ENCODE measurements at places on chromosomes 6 and 20. TPM values are rescaled to one million over a fixed set of nuclear protein-coding genes. Genes with fewer than 3 reads are reported as not detected.

The DUSP15 gene
- not detected for total RNA-seq

The ZSCAN16 gene
- total RNA-seq = 8.0 TPM

The CRYBG1 gene
- 16.3 TPM for total RNA-seq

The LIN28B gene
- not detected for total RNA-seq

The MUCL3 gene
- total RNA-seq = 0.17 TPM

The MGME1 gene
- total RNA-seq = 7.8 TPM

The UST gene
- 0.87 TPM for total RNA-seq

The MTG2 gene
- total RNA-seq = 21.7 TPM

The TTK gene
- total RNA-seq = 1.4 TPM

DNA sequence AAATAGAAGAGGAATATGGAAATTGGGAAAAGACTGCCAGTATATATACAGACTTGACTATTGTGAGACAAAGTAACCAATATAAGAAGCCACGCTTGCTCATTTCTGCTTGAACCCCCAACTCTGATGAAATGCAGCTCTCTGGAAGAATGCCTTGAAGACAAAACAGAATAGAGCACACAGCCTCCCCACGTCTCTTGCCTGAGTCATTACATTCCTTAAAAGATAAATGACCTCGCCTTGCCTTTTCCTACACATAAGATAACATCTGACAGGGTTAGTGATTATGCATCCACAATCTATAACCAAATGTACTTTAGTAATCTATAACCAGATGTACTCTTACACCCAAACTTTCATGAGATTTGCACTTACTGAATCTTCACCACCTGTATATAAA, 141.1 kb upstream of the EEF1E1 start:
- peak; percentile 72 for DNase-seq

- peak; percentile 98 for DNase-seq
Measured at GRCh38 chr6:25971187-25971821, 8.7 kb downstream of the TRIM38 start.

GRCh38 chr6:18277237-18278006, 13.1 kb upstream of the DEK start:
- no peak for DNase-seq

GRCh38 chr6:156131221-156131903, 645.8 kb upstream of the ARID1B start:
- no peak for DNase-seq

GRCh38 chr6:154247119-154247861, 109.3 kb downstream of the IPCEF1 start:
- peak; percentile 68 for DNase-seq

GRCh38 chr20:20783450-20783849, 71.0 kb upstream of the RALGAPA2 start:
- DNase-seq = no peak

DNA sequence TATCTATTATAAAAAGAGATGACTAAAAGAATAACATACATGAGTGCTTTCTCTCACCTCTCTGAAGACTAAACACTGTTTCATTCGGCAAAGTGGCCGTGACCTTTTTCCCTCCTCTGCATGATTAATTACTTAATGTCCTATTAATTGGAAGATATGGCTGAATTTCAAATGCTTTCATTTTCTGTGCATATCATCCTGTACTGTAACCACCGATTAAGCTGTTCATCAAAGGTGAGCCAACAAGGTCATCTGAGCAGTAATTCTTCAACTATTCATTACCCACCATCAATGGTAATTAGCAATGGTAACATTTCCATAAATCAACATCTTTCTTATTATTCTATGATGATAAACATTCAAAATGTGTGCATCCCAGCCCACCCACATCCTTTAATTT, 125.2 kb downstream of the PTPRK start:
- no peak for DNase-seq

- DNase-seq = peak; percentile 9
Measured at GRCh38 chr6:113190170-113190569, 667.0 kb upstream of the MARCKS start.

DNA sequence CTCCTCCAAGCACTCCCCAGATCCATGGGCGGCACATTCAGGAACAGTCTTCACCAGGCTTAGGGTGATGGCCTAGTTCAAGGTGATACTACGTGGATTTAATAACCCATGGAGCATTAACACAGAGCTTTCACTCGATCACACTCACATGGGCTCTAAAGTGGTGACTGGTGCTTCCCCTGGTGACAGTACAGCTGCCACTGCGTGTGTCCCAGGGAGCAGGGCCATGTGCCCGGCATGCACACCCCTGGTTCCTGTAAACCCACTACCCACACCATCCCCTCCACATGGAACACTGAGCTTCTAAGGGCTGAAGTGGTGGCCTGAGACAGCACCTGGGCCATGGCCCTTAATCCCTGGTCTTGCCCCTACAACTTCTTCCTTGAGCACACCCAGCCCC, 27.8 kb upstream of the APMAP start:
- DNase-seq = no peak

DNA sequence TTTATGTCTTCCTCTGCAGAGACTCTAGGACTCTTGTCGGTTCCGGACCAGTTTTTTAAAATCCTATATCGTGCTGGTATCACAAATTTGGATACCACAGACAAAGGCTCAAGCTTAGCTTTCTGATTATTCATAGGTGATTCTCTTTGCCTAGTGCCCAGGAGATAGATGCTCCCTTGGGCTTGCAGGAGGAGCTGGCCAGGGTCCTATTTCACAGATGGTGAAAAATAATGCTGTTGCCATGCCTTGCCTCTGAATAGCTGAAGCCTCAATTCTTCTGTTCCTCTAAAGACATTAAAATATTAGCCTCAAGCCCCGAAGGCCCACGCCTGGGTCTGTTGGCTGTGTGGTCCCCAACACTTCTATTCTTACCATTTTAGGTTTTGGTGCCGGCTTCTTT, 123.9 kb upstream of the BACH2 start:
- DNase-seq = no peak

GRCh38 chr20:1766731-1767130, 109.2 kb upstream of the SIRPG start:
- DNase-seq = no peak

DNA sequence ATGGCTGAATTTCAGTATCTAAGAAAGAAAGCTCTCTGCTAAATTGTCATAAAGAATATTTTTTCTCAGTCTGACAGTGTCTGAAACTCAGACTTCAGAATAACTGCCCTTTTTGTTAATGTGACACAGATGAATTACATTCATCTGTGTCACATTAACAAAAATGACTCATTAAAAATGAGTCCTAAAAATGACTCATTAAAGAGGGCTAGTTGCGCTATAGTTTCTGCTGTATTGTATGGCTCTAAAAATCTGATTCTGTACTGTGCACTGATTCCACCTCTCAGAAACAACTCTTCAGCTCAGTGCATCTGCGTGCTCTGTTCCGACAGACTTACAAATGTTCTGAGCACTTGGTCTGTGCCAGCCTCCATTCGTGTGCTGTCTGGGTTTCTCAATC, 15.0 kb downstream of the RNF114 start:
- no peak for DNase-seq

DNA sequence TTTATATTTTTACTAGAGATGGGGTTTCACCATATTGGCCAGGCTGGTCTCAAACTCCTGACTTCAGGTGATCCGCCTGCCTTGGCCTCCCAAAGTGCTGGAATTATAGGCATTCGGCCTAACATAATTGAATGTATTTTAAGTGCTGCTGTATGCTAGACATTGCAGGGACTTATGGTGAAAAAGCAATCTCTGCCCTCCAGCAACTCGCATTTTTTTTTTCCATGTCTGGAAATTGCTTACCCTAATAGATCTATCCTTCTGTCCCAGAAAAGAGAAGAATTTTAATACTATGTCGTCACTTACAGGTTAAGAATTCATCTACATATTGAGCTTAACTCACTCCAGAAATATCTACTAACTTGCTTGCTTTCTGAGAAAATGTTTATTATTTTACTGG, 10.4 kb downstream of the ITCH start:
- DNase-seq = no peak

GRCh38 chr6:129491436-129491835, 218.5 kb downstream of the ARHGAP18 start:
- DNase-seq = no peak

DNA sequence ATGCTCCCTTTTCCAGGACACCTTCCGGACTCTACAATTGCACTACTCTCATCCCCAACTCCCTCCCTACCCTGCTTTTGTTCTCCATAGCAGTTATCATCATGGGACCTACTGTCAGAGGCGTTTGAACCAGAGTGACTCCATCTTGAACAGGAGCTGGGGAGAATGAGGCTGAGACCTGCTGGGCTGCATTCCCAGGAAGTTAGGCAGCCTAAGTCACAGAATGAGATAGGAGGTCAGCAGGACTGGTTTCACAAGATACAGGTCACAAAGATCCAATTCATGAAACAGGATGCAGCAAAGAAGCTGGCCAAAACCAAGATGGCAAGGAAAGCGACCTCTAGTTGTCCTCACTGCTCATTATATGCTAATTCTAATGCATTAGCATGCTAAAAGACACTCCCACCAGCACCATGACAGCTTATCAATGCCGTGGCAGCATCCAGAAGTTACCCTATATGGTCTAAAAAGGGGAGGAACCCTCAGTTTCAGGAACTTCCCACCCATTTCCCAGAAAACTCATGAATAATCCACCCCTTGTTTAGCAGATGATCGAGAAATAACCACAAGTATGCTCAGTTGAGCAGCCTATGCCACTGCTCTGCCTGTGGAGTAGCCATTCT, 15.6 kb downstream of the SLC13A3 start:
- peak; percentile 77 for DNase-seq

- no peak for DNase-seq
Measured at GRCh38 chr20:61806995-61807394, 258.7 kb downstream of the TAF4 start.

GRCh38 chr20:44053046-44053445, 133.9 kb downstream of the JPH2 start:
- no peak for DNase-seq

DNA sequence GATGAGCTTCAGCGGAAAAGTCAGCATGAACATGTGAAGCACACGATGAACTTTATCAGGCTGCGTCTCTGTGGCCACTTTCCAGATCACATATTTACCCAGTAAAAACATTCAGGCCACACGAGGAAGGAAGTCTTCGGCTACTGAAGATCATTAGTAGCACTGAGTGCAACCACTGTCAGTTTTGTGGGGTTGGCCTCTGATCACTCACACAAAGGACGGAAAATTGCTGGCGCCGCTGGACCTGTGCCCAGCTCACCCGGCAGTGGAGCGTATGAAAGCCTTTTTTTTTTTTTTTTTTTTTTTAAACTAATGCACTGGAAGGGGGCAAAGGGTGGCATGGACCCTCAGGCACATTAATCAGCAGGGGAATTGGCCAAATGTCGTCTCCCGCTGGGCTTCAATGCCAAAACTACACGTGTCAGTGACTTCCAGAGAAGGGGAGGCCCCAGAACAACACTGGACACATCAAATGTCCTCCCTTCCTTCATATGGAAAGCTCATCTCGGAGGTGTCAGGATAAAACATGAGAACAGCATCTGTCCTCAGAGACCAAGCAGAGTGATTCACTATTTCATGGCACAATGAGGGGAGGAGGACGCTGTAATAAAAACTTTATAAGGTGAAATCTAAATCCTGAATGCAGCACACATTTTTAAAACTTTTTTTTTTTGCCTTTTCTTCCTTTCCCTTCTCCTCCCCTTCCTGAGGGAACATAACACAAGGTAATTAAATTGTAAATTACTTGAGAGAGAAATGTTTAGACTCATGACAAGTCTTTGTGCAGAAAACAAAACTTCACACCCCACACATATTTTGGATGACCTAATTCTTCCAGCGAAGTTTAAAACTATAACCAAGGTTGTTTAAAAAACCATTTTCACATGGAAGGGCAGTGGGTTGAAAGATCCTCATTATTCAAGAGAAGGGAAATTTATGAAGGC, 223.4 kb downstream of the FOXC1 start:
- DNase-seq = peak; percentile 86

DNA sequence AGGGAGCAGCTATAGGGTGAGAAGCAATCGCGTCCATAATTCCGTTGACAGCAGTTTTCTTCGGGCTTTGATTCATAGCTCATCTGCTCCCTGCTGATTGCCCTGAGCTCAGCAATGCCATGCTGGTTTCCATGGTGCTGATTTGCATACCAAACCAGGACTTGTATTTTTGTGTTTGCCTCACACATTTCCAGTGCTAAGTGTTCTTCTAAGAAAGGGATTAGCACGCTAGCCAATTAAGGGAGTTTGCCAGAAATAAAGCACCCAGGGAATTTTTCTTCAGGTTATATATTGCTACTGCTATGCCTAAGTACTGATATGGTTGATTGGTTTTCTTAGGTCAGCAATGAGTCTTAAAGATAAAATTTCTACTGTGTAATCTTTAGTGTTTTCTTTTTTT, 177.6 kb downstream of the PLCB1 start:
- DNase-seq = peak; percentile 82

DNA sequence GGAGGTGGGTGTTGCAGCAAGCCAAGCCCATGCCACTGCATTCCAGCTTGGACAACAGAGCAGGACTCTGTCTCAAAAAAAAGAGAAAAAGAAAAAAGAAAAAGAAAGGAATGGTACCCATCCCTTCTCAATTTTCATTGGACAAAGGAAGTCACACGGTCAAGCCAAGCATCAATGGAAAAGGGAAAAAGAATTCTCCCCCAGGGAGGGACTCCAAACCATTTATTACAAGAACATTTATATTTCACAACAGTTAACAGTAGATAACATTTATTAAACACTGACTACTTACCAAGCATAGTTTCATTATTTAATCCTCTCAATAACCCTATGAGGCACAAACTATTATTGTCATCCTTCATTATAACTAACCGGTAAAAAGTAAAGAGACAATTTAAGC, 6.6 kb upstream of the KIF13A start:
- DNase-seq = no peak

GRCh38 chr20:9110916-9111432, 42.1 kb downstream of the PLCB4 start:
- DNase-seq = peak; percentile 55

GRCh38 chr20:13877793-13878192, 93.0 kb downstream of the NDUFAF5 start:
- no peak for DNase-seq

GRCh38 chr6:116108836-116109235, 8.2 kb downstream of the NT5DC1 start:
- DNase-seq = no peak

DNA sequence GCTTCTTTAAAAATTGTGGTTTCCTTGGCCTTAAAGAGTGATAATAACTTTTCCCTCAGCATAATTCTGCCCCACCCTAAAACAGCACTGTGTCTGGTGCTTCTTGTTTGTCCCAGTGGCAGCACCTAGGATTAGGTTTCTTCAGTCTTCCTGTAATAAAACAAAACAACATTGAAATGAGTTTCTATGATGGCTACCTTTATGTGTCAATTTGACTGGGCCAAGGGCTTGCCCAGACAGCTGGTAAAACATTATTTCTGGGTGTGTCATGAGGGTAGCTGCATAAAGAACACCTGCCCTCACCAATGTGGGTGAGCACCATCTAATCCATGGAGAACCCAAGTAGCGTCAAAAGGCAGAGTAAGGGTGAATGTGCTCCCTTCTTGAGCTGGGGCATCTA, 117.8 kb downstream of the QRSL1 start:
- no peak for DNase-seq

GRCh38 chr20:20207291-20207690, 155.0 kb downstream of the CFAP61 start:
- DNase-seq = no peak

Measured in renal cortical epithelial cell (primary cell).